Left renal pelvis (tissue), 4 donors: ENCODE measurements at places on chromosomes 6 and 20.
A peak's percentile ranks its signal among the peaks of the same experiment; 100 is the strongest.

DNA sequence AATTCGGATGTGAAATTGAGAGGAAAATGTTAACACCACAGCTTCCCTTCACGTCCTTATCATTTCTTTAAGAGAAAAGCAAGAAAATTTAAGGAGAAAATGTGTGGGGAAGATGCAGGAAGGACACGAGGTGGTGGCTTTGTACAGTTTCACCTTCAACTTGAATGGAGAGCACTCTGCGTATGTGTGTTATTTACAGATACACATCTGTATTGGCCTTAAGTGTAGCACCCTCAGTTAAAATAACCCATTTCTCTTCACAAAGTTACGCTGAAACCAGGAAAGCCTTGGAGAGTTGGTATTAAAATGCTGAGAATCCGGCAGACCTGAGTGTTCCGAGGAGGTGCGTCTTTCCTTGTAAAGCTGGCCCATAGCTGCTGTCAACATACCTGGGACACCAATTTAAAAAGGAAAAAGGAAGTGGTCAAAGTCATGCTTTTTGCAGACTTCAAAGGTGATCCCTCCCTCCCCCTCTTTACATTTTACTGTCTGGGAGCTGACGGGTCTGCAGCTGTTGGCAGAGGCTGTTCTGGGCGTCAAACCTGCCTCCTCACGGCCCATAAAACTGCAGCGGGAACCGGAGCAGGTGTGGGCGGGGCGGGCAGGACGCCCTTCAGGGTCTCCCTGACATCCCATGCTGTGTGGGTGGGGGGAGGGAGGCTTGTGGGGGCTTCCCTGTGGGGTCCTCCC is 61.3 kb upstream of the TBXT start:
- peak; percentile 25 for DNase-seq

DNA sequence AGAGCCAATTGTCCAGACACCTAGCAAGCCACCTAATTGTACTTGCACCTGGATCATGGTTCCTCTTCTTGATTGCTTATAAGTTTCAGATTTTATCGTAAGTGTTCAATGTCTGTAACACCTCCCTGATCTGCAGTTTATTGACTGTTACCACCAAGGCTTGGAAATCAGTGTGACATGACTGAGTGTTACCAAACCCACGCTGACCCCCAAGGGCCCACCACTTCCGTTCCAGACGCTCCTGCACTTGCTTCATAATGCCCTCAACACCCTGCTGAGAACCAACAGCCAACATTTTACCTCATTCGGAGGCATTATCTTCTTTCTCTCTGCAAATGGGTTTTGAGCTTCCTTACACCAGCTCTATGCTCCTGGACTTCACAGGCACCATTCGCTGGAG is 6.3 kb downstream of the CCR6 start:
- no peak for DNase-seq

GRCh38 chr6:139248911-139249310 is 42.9 kb downstream of the TXLNB start:
- DNase-seq, result no peak

- no peak for DNase-seq
Measured at GRCh38 chr20:61113731-61114130, 138.3 kb upstream of the CDH4 start.

DNA sequence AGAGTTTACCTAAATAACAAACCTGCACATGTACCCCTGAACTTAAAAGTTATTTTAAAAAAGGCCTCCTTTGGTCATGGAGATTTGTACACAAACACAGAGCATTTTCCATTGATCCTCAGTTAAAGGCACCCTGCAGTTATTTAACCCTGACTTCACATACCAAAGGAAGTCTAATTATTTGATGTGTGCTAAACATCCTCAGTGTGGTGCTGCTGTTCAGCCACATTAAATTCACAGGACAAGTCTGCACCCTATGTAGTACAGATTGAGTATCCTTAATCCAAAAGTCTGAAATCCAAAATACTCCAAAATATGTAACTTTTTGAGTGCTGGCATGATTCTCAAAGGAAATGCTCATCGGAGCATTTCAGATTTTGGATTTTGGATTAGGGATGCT is 21.4 kb downstream of the KCNQ5 start:
- no peak for DNase-seq

DNA sequence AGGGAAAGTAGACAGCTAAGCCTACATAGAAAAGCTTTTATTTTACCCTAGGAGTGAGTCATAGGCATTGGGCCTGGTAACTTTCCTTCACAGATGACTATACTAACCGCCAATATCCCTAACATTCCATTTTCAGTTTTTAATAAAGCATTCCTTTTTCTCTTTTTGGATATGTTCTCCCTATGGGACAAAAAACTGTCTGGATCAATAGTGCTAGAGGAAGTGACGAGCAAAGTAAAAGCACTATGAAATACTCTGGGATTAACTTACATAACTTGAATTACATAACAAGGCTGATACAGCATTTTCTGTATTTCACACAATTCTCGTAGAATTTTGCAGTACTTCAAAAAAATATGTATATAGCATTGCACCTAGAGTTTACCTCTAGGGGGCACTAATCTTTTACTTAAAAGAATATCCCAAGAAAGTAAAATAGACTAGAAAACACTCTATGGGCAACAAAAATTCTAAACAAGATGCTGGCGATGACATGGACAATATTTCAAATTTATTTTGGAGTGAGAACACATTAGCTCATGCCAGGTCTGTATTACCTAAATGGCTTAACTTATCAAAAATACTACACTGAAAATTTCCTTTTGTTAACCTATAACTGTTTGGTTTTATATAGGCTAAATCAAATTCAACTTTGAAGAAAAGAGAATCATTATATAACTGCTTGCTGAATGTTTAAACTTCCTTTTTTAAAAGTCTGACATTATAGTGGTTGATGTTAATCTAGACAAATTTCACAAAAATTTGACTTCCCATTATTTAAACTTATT is 66.3 kb upstream of the DST start:
- DNase-seq, result no peak

DNA sequence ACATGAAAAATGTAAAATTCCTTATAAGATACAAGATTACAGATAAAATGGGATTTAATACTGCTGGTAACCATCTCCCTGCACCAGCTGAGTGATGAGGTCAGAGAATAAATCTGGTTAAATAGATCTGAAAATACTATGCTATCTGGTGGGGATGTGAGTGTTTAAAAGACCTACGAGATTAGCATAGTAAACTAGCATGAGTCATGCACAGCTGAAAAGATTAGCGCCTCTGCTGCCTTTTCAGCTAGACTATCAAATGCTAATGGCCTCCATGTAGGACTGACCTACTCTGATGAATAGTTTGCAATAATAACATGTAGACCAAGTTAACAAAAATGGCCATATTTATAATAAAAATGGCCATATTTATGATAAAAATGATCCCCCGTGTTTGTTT is 553.3 kb downstream of the C6orf118 start:
- DNase-seq, result no peak

DNA sequence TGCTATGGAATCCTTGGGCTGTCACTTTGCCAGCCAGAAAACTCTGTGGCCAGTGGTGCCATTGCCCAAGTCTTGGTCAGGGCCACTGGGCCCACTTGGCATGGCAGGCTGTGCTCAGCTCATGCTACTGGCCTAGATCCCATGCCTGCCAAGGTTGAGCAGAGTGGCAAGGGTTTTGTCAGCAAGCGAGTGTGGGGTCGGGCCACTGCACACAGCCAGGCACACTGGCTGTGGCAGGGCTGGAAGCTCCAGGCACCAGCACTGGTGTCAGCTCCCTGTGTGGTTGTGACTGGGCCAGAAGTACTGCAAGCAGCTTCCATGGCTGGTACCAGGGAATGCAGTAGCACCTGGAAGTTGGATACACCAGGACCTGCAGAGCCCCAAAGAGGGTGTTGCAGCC is 846.8 kb downstream of the EYS start:
- no peak for DNase-seq

GRCh38 chr6:33904050-33904746 is 100.4 kb upstream of the MLN start:
- no peak for DNase-seq

- DNase-seq, result no peak
Measured at GRCh38 chr20:50169329-50169823, 15.9 kb upstream of the PEDS1 start.

DNA sequence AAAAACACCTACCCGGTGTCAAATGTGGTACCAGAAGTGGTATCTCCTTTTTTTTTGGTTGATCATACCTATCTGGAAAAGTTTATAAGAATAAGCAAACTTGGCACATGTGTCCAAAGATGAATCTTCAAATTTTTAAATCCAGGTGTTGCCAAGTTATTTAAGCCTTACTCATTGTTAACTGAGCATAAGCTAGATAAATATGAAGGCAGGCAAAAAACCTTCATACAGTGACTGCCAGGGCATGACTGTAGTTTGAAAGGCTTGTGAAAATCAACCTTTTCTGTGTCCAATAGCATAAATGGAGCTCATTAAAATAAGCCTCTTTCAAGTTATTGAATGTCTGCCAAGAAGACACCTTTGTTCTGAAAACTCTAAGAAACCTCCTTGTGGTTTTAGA is 699.2 kb downstream of the DOK5 start:
- no peak for DNase-seq

GRCh38 chr6:119541132-119541905 is 191.8 kb upstream of the MAN1A1 start:
- DNase-seq, result no peak

- DNase-seq, result no peak
Measured at GRCh38 chr20:24875078-24875477, 74.0 kb upstream of the CST7 start.

DNA sequence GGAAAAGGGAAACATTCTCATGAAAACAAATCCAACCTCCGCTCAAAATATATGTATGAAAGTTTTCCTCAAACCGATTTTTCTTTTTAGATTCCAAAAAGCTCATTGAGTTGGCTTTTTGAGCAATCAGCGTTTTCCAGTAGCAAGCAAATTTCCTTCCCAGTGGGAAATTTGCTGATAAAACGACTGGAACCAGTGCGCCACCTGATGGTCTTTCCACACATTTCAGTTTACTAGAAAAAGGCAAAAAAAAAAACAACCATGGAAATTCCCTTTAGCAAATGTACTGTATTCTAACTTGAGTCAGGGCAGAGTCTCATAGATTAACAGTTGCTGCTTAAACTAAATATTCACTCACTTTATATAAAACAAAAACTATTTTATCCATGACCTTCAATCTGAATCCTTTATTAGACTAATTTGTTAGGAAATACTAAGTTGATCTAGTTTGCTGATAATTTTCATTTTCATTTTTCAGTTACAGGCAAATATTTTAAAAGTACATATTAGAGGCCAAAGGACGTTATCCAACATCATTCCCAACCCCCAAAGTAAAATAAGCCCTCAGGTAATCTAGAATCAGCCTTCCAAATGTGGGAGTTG is 271.5 kb downstream of the FOXA2 start:
- DNase-seq, result peak; percentile 28

DNA sequence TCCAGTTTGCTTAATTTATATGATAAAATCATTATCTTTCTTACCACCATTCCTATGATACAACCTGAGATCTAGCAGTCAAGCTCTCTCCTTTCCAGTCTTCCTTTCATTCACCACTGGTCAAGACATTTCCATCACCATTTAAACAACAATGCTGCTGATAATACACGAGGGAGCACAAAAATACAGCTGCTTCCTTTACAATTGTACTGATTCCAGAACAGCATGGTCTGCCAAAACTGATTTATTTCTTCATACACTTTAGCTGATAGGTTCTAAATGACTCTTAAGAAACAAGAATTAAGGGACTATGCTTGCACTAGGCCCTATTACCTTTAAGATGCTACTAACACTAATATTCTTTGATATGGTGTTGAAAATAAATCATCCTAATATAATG is 65.0 kb downstream of the EPM2A start:
- DNase-seq, result no peak

DNA sequence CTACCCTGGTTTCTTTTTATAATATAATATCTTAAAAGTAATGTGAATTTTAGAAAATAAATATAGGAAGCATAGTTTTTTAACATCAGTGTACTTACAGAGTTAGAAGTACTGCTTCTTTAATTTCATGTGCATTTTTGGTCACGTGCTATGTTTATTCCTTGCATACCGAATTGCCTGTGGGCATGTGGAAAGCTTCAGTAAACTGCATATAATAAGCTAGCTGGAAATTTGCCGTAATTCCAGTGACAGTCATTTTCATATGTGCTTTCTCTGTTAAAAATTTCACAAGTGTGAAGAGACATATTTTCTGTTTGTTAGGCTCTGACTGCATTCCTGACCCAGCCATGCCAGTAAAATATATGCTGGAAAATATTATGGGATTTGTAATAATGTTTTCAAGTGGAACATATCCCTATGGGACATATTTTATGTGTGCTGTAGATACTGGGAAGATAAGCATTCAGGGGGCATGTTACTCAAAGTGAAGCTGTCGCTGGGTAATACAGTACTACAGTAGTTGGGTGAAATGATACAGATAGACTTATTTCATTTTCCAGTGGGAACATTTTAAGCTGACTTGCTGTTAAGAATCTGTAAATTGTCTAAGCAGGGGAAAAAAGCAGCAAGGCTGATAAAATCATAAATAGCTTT is 616.7 kb downstream of the FRK start:
- no peak for DNase-seq

- DNase-seq, result no peak
Measured at GRCh38 chr6:41028561-41029412, 10.2 kb downstream of the UNC5CL start.

DNA sequence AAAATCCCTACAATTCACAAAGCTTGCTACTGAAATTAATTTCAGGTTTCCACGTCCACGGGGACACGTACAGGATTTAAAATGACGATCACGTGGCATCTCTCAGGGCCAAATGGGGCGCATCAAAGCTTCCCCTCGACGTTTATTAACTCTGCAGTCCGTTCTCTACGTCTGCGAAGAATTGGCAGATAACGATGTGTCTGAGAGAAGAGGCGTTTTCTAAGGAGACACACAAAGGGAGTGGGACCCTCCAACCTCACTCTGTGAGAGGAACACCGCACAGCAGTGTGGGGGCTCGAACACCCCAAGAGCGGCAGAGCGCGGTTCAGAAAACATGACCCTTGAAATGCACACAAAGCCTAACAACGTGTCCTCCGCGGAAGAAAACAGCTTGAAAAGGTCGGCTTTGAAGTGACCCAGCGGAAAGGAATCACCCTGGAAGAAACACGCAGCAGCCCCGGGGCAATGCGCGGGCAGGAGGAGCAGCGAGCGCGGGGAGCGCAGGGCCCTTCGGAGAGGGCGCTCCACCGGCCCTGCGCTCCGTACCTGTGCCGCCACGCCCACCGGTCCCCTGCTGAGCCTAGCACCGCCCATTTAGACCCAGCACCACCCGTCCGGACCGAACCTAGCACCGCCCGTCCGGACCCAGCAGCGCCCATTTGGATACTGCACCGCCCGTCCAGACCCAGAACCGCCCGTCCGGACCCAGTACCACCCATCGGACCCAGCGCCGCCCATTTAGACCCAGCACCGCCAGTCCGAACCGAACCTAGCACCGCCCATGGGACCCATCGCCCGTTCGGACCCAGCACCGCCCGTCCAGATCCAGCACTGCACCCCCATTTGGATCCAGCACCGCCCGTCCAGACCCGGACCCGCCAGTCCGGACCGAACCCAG is 1.1 kb upstream of the AFDN start:
- DNase-seq, result no peak
